Activated CD4-positive, alpha-beta T cell treated with anti-CD3 and anti-CD28 coated beads for 36 hours (primary cell): ENCODE measurements at places on chromosomes 1 and 21.

DNA sequence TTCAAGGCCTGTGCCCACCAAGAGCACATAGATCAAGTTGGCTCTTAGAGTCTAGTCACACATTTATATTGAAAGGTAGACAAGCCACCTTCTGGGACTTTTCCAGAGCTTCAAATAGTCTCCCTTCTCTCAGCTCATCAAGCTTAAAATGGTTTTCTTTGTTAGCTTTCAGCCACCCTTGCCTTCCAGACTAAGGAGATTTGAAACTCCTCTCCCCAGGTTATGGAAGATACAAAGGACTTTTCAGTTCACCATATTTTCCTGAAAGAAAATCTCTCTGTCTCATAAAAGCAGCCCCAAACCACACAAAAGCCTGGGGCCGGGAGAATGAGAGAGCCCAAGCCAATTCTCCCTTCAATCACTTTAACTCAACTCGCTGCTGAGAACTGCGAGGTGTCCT lies 134.1 kb downstream of the ZC3H11B start:
- DNase-seq: no peak

DNA sequence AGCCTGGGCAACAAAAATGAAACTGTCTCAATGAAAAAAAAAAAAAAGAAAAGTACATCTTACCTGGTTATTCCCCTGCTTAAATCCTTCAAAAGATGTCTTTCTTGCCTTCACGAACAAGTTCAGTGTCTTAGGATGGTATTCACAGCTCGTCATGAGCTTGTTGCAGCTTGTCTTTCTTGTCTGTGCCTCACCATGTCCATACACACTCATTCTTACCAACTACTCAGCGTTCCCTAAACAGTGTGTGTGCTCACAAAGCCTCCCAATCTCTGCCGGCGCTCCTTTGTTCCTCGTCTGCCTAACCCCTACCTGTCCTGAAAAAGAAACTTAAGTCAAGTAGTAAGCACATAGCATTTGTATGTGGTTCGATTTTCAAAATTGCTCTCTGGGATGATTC lies 31.1 kb downstream of the UBE4B start:
- no peak for DNase-seq

- no peak for DNase-seq
Measured at GRCh38 chr1:215844266-215844665, 277.2 kb downstream of the KCTD3 start.

DNA sequence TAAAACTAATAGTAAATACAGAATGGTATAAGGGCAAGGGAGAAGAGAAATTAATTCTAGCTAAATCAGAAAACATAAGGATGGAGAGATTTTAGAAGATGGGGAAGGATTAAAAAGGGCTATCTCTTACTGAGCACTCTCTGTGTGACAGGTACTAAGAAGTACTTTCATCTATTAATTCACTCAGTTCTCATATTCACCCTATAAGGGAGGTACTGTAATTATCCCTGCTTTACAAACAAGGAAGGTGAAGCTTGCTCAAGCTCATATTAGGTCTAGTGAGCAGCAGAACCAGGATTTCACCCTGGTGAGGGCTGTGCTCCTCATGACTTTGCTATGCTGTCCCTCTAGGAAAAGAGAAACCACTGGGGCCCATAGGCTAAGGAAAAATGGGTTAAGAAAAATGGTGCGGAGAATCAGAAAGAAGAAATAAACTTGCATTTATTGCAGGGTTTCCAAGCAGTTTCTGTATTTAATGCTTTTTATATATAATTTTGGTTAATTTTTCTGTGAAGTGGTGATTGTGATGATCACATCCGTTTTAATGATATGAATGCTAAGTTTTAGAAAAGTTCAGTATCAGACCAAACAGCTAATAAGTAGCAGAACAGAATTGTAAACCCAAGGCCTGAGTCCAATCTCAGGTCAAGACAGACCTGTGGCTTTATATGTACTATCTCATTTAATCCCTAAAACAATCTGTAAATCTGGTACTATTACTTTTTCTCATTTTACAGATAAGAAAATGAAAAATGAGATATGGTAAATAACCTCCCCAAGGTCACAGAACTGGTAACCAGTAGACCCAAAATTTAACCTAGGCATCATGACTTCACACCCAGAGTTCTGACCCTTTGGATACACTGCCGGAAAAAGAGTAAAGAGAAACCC lies 1.7 kb downstream of the PCNX2 start:
- no peak for DNase-seq

DNA sequence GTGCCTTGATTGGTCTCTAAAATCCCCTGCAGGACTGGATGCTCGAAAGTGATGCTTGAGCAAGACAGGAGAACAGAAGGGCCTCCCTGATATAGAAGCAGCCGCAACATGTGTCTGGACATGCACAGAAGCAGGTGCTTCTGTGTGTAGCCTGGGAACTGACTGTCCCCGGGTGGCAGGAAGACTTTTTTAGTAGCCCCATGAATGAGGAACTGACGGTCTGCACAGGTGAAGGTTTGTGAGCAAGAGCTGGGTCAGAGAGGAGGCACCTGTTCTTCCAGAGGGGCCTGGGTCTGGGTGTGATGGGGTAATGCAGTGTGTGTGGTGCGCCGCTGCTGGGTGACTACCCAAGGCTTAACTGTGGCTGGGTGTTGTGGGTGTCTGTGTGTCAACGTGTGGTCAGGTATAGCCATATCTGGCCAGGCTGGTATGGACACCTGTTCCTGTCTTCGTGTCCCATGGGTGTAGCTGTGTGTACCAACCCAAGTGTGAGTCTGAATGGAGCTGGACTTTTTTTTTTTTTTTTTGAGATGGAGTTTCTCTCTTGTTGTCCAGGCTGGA lies 39.1 kb upstream of the FOXO6 start:
- DNase-seq: no peak
